ENCODE measurements at places on chromosomes 12 and 14.

- DNase-seq: no peak
Observed at GRCh38 chr14:74609721-74610120, 2.3 kb downstream of the LTBP2 start.

DNA sequence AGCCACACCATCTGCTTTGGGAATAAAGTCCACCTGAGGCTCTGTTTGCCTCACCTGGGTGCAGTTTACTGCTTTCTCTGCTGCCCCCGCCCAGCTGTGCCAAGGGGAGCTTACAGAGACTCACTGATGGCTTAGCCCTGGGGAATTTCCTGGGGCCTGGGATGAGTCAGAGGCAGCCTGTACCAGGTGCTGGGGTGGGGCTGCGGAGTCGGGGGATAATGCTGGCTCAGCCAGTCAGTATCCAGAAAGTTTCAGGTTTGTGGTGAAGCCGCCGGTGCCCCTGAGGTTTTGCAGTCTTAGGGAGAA is 22.3 kb downstream of the PLEKHG3 start:
- no peak for DNase-seq

DNA sequence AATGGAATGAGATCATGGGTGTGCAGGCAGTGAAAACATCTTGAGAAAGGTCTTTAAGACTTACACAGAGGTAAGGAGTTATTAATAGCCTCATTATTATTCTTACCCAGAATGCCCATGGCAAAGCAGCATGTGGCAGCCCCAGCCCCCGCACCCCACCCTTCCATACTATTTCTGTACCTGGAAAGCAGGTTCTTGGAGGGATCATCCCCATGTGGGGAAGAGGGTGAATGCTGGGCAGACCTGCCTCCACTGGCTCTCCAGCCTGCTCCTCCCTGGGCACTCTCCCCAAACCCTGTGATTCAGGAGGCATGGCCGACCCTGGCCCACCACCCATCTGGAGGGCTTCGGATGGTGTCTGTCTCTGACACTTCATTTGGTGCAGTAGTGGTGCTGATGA is 28.3 kb downstream of the NPC2 start:
- no peak for DNase-seq

GRCh38 chr14:69313176-69313575 is 53.2 kb downstream of the GALNT16 start:
- no peak for DNase-seq

DNA sequence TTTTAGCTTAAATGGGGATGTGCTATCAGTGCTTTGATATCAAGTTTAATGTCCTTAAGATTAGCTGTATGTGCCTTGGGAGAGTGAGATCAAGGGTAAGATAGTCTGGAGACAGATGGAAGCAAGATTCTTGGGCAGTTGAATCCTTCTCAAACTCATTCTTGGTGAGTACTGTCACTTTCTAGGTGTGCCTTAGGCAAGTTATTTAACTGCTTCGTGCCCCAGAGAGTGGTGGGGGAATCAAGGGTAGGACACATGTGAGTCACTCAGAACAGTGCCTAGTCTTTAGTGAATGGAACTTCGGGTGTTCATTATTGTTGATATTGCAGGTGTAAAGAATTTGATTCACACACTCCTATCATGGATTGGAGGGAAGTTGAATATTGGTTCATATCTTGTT is 803.7 kb downstream of the DIO2 start:
- DNase-seq: no peak

DNA sequence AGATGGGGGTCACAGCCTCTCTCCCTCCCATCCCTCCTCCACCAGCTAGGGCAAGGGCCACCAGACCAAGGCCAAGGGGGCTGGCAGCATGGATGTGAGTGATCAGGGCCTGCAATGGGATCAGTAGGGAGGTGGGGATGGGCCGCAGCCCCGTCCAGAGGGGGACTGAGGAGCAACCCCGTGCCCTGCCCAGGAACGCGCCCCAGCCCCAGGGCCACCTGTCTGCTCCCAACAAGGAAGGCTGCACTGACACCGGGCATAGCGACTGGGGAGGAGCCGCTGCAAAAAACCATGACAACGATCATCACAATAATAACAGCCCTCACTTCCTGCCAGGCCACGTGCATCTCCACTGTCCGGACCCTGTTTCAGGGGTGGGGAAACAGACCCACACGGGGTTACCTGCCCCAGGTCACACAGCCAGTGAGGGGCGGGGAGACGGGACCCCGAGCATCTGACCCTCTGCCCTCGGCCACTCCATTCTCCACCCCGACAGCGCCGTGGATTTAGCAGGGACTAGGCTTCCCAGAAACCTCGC is 24.3 kb downstream of the NCOR2 start:
- peak; percentile 31 for DNase-seq

GRCh38 chr14:23286020-23286901 is at the start of gene HOMEZ:
Gene HOMEZ (minus strand): TSS chr14:23286132. CDS start chr14:23285952, 180 bp downstream.
- DNase-seq: peak; percentile 100

- DNase-seq: no peak
Observed at GRCh38 chr12:63944586-63945228, 100.2 kb downstream of the SRGAP1 start.

DNA sequence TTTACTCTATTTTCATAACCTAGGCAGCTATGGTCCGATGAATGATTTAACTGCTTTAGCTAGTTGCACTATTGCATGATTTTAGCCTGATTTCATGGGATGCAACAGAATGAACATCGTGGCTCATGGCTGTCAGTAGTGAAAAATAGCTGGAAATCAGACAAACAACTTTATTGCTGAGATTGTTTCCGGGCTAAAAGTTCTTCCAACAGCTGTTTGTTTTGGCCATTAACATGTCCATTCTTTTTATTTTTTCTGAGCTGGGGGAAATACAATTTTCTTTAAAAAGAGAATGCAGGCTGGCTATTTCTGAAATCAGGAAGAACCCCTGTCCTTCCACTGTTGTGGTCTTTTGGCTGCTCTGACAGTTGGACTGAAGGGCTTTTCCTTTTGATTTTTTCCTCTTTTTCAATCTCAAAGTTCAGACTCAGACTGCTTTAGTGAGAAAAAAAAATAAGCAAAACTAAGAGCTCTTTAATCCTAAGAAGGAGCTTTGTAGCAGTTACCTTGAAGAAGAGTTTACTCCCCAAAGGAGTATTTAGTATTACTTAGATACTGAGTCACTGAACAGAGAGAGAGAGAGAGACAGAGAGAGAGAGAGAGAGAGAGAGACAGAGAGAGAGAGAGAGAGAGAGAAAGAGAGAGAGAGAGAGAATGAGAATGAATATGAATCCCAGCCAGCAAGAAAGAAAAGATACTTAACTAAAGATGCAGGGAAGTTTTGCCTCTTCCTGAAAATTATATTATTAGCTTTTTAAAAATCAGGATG is at the start of gene NAV3:
Gene NAV3 (plus strand): TSS at position 312 of the 769 bp plus-strand sequence. CDS start 568 bp downstream, outside the sequence.
- no peak for DNase-seq

Measured in thyroid gland (tissue), 4 donors.